Cardiac atrium fibroblast (primary cell): ENCODE measurements at places on chromosomes 6 and 20. TPM values are rescaled to one million over a fixed set of nuclear protein-coding genes. Genes with fewer than 3 reads are reported as not detected.

Gene CGA
- not detected in 2 replicates for total RNA-seq

Gene SLC17A5
- 18.4 and 31.1 TPM in 2 replicates for total RNA-seq

Gene FAM184A
- not detected in 2 replicates for total RNA-seq

Gene OOEP
- not detected in 2 replicates for total RNA-seq

Gene FABP7
- total RNA-seq = not detected in 2 replicates

Gene ARG1
- not detected in 2 replicates for total RNA-seq

Gene MAPK13
- 2.8 and 3.8 TPM in 2 replicates for total RNA-seq
